Brain pericyte (primary cell): ENCODE measurements at places on chromosomes 2 and 18.
A peak's percentile ranks its signal among the peaks of the same experiment; 100 is the strongest.

DNA sequence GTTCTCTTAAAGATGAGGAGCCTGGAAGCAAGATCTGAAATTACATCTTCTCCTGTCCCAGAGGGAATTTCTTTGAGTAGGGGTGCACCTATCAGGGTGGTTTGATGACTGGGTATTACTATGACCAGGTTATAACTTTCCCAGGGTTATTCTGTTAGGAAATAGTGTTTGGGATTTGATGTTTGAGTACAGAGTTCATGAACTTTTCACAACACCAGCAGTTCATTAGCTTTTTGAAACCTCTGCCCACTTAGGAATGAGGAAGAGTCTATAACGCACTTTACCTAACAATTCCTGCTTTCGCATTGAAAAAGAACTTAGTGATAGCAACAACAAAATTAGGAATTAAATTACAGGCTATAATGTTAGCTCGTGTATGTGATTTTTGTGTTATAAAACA, 58.6 kb downstream of the ALMS1 start:
- DNase-seq, result no peak

- DNase-seq, result no peak
These were observed 73.1 kb downstream of the LRRC30 start for GRCh38 chr18:7304061-7304370.

GRCh38 chr2:96470636-96471035, 34.5 kb downstream of the NEURL3 start:
- no peak for DNase-seq

DNA sequence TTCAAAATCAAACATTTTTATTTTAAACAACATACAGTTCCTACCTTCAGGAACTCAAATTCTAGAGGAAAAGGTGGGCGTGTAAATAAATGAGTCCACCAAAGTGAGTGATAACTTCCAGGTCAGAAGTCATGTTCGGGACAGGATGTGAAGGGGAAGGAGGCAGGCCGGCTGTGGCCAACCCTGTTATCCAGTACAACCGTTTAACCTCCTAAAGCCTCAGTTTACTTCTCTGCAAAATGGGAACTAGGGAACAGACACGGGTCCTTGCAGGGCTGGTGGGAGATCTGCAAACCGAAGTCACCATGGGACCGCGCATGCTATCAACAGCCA, 373 bp downstream of the EIPR1 start:
- no peak for DNase-seq

GRCh38 chr2:235078182-235078581, 126.4 kb downstream of the SH3BP4 start:
- DNase-seq, result no peak

GRCh38 chr2:102295566-102295965, 15.8 kb upstream of the IL1RL1 start:
- DNase-seq, result no peak

DNA sequence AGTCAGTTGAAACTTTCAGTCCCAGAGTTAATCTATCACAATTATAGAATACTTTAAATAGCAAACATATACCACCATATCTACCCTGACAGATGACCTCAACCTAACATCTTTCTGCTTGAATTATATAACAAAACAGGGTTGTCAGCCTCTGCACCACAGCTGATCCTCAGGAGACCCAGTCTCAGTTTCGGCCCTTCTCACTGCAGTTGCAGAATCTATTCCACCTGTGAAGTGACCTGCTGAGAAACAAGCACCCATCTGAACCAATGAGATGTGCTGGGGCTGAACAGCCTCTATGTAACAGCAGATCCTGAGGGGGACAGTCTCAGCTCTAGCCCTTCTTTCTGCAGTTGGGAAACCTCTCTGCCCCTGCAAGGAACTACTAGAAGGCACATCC, 567.6 kb downstream of the KCNJ3 start:
- no peak for DNase-seq

GRCh38 chr18:78207942-78208341, 771.7 kb upstream of the SALL3 start:
- no peak for DNase-seq

DNA sequence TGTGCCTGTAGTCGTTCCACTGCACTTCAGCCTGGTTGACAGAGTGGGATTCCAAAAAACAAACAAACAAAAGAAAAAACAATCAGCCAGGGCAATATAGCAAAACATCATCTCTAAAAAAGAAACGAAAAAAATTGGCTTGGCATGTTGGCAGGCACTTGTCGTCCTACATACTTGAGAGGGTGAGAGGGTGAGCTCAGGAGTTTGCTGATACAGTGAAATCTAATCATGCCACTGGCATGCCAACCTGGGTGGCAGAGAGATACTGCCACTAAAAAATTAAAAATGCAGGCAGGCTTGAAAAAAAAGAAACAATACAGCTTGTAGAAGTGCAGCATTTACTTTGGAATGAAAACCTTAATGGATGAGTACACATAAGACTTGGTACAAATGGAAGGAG, 282.9 kb upstream of the RGPD4 start:
- no peak for DNase-seq

DNA sequence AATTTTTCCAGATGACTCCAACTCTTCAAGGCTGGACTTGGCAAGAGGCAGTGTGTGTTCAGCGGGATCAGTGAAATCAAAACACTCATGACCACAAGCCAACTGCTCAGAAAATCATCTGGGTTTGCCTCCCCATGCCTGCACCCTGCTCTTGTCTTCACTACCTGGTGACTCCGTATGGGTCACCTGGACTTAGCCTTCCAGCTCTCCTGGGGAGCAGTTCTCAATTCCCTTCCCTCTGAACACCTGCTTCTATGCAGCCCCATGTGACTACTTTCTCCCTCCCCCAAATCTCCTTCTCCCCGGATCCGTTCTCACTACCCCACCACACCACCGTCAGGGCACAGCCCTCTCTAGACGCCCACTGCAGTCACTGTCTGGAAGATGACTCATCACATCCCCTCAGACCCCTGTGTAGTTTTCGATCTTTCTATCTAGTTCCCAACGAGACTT, 130.2 kb upstream of the ID2 start:
- no peak for DNase-seq

DNA sequence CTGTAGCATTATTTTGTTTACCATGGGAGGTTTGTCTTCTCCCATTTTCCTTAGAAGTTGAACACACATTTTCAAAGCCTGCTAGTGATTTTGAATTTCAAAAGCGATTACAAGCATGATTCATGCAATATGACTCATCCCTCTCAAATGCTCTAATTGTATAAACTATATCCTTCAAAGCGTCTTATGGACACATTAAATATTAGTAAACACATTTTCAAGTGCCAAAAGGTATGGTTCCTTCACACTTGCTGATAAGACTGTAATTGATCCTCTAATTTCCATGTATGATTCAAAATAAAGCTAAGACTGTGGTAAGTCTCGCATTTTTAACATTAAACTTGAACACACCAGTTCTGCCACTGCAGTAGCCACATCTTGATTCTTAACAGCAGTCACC, 512.9 kb downstream of the LRRTM4 start:
- no peak for DNase-seq

GRCh38 chr2:8334866-8335325, 347.0 kb upstream of the ID2 start:
- DNase-seq, result no peak

DNA sequence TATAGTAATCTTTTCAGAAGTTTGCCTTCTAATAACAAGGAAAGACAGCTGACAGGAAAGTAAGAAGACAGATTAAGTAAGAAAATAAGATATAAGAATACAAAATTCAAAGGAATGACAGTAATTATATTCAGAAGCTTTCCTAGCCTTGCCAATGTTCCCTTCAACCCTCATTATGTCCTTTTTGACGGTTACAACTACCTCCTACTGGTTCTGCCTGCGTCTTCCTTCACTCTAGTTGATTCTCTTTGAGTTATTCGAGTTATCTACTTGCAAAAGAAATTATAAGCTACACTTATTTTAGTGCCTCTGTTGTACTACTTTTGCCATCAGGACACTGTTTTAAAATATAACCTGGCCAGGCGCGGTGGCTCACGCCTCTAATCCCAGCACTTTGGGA, 218.9 kb upstream of the GYPC start:
- DNase-seq, result no peak

GRCh38 chr2:207513551-207514257, 16.1 kb upstream of the CREB1 start:
- no peak for DNase-seq

DNA sequence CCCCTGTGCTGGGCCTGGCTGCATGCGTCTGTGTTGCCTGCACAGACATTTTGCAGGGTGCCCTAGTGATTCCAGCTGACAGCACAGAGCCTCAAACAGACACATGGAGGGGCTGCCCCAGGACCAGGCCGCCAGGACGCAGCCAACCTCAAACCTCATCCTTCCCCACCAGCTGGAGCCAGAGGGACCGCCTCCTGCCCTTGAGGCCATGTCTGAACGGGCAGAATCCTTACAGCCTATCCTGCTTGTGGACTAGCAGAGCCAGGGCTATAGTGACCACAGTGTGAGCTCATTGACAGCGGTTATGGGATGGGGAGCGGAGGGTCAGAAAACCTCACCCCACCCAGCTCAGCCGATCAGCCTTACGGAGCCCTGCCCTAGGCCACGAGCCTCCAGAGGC, 22.4 kb downstream of the ODC1 start:
- no peak for DNase-seq

GRCh38 chr18:29560270-29560669, 1383.3 kb upstream of the CDH2 start:
- DNase-seq, result no peak

DNA sequence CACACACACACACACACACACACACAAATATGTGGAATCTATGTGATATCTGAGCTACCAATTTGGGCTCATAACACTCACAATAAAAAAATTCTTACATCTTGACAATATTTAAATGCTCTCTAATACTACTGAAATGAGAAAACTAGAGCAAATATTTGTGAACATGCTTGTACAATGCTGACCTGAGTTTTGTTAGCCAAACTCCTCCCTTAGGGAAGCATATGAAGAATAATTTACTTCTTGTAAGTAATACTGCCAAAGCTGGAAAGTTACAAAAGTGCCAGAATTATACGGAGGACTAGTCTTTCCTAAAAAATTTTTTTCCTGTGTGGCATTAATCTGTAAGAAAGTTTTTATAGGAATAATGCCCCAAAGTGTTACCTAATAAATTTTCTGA, 18.5 kb downstream of the MBD2 start:
- no peak for DNase-seq

GRCh38 chr18:54140641-54141040, 83.8 kb downstream of the MBD2 start:
- DNase-seq, result no peak

GRCh38 chr18:2717407-2717806, 61.9 kb downstream of the SMCHD1 start:
- no peak for DNase-seq

DNA sequence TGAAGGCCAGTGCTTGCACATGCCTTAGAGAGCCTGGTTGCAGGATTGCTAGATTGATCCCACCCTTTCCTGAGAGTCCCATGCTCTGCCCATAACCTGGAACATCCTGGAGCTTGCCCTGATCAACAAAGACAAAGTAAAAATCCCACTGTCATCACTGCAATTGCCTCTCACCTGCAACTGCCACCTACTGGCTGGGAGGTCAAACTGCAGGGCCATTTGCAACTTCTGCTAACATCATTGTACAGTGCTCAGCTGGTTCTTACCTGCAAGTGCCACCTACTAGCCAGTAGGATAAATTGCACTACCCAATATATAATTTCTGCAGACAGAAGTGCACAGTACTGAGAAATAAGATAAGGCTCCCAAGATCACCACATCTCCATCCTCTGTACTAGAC, 947.5 kb downstream of the CPS1 start:
- peak; percentile 2 for DNase-seq

GRCh38 chr2:42786561-42787345, 5.6 kb downstream of the HAAO start:
- DNase-seq, result no peak

DNA sequence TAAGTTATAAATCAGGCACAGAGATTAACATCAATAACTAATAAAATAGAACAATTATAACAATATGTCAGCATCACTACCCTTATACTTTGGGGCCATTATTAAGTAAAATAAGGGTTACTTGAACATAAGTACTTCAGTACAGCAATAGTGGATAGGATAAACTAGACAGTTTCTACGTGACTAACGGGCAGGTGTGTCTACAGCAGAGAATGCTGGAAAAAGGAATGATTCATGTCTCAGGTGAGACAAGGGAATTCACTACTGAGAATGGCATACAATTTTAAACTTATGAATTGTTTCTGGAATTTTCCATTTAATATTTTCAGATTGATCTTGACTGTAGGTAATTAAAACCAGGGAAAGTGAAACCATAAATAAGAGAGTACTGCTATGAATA, 5.5 kb downstream of the WDR75 start:
- no peak for DNase-seq

GRCh38 chr2:64650296-64650695, 3.4 kb downstream of the SERTAD2 start:
- no peak for DNase-seq

DNA sequence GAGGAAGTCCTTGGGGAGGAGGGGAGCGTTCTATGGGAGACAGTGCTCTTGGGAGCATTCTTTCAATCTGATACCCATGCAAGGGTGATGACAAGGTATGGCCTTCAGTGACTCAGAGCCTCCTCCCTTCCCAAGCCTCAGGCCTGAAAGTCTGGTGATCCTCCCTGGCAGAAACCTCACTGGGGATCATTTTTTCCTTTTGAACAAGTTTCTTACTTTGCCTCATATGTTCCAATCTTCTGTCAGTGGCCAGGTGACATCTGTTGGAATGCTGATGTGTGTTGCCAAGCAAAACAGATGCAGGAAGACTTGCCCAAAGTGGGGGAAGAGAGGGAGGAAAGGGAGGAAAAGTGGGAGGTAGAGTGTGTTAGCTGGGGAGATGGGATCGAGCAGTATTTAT, 224.8 kb downstream of the NEDD4L start:
- no peak for DNase-seq

DNA sequence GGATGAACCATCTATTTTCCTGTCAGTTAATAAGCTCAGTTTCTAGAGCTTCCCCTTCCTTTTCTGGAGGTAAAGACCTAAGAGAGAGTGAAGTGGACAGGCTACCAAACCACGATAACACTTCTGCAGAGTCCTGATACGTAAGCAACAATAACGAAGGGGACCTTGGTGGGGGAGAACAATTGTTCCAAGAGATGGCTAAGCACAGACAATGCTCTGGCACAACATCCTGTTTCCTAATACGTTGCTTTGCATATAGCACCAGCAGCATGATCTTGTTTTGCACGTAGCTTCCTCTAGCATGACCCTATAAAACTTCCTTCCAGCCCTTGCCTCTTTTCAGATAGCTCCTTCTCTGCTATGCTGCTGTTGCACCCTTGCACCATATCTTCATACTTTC, 247.3 kb downstream of the RAD51AP2 start:
- DNase-seq, result no peak

GRCh38 chr2:221555494-221555846, 16.6 kb downstream of the EPHA4 start:
- no peak for DNase-seq

DNA sequence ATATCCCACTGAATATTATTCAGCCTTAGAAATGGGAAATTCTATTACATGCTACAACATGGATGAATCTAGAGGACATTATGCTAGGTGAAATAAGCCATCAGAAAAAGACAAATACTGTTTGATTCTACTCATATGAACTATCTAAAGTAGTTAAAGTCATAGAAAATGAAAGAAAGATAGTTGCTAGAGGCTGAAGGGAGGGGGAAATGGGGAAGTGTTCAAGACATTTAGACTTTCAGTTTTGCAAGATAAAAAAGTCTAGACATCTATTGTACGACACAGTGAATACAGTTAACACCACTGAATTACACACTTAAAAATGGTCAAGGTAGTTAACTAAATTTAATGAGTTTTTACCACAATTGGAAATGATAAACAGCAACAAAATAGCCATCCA, 835.9 kb upstream of the CHAC2 start:
- DNase-seq, result no peak

- DNase-seq, result no peak
These were observed 14.1 kb upstream of the CASP8 start for GRCh38 chr2:201246280-201246679.

GRCh38 chr2:64000630-64001381, 18.4 kb downstream of the VPS54 start:
- DNase-seq, result no peak
